ENCODE measurements at places on chromosomes 12 and 14. TPM values are rescaled to one million over a fixed set of nuclear protein-coding genes. Genes with fewer than 3 reads are reported as not detected.
A peak's percentile ranks its signal among the peaks of the same experiment; 100 is the strongest.

GRCh38 chr14:24071836-24072430 is 571 bp downstream of the CPNE6 start:
- no peak for DNase-seq

DNA sequence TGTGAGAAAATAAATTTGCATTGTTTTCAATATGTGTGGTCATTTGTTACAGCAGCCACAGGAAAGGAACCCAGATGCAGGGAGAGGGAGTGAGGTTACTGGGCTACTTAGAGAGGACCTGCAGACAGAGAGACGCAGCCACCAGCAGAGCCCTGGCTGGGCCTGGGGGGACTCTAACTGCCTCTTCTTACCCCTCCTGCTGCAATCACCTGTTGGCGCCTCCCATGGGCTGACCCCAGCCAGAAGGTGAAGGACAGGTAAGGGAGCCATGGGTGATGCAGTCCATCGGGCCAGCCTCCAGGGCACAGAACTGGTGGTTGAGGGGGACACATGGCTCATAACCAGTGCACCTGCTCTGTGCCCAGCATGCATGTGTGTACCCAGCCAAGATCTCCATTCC is 15.8 kb upstream of the RBM19 start:
- DNase-seq: no peak

DNA sequence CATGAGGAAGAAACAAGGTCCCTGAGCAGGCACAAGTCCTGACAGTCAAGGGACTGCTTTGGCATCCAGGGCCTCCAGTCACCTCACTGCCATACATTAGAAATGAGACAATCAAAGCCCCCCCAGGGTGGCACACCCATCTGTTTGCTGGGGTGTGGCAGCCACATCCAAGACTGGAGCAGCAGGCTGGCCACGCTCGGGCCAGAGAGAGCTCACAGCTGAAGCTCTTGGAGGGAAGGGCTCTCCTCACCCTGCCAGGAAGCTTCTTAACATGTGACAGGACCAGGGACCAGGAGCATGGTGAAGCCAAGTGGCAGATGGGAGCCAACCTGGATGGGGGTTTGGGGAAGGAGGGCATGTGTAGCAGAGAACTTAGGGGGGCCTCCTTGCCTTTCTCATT is 10.0 kb downstream of the CACNB3 start:
- no peak for DNase-seq

GRCh38 chr12:68901551-68901950 is 31.4 kb downstream of the CPM start:
- DNase-seq: peak; percentile 35

DNA sequence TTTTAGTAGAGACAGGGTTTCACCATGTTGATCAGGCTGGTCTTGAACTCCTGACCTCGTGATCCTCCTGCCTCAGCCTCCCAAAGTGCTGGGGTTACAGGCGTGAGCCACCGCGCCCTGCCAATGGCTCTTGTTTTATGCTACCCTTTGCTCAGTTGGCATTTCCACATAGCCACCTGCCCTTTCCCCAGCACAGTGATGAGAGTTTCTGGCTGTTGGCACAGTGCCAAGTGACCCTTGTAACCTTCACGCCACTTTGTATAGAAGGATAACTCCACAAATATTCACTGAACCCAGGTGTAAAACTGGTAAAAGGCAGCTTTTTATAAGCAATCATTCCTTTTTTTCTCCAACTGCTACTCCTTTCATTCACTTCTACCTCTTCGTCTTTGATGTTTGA is 18.5 kb upstream of the CCDC175 start:
- no peak for DNase-seq

DNA sequence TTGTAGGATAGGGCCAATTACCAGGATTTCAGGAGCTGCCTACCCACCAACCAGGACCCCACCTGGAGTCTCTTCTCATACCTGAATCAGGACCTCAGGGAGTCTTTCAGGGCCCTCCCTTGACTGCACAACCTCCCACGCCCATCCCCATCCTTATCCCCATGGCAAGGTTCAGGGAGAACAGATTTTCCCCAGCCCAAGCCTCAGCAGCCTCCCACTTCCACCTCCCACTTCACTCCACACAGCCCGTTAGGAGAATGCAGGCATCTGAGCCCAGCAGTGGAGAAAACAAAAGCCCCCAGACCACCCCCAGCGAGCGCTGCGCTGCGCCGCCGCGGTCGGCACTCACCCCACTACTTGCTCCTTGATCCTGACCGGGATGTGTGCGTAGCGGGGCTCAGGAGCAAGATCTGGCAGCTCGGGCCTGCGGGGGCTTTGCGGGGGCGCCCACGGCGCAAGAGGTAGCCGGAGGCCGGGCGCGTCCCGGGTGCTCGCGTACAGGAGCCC is 1.4 kb downstream of the B4GALNT1 start:
- no peak for DNase-seq

GRCh38 chr12:104002686-104003085 is 37.0 kb downstream of the TDG start:
- DNase-seq: no peak

DNA sequence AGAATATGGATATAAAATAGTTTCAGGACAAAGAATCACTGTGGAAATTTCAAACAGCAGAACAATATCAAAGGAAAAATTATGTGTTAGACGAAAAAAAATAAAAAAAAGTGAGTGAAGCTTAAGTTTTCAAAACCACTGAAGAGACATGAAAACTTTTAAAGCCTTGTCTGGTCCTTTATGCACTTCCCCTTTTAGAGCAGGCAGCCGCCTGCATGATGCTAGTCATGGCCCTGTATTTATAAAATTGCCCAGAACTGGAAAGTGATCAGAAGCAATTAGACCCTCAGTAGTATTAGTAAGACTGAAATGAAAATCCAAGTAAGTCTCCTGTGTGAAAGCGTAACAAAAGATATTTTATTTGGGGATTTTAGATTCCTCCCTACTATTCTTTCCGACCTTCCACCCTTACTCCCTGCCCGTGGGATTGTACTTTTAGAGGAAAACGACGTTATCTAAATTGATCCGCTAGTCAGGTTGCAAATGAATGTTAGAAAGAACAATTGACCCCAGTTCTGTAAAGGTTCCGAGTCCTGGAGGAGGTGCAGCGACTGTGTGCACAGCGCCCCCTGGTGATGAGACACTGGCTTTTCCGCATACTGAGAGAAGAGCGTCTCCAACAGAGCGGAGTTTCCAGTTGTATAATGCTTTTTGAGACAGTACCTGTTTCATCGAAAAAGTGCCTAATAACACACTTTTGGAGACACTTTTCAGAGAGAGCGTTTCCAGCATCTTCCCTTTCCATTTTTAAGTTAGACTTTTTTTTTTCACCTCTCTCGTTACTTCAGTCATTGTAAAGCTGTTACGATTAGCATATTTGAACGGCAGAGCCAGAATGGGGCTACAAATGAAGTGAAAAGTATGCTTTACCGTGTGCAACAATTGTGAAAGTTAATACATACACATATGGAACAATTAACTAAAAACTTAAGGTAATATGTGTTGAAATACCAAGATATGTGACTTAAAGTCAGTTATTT is 12.4 kb downstream of the MGST1 start:
- DNase-seq: peak; percentile 31

- peak; percentile 83 for DNase-seq
Measured at GRCh38 chr12:77943466-77943865, 112.8 kb downstream of the NAV3 start.

DNA sequence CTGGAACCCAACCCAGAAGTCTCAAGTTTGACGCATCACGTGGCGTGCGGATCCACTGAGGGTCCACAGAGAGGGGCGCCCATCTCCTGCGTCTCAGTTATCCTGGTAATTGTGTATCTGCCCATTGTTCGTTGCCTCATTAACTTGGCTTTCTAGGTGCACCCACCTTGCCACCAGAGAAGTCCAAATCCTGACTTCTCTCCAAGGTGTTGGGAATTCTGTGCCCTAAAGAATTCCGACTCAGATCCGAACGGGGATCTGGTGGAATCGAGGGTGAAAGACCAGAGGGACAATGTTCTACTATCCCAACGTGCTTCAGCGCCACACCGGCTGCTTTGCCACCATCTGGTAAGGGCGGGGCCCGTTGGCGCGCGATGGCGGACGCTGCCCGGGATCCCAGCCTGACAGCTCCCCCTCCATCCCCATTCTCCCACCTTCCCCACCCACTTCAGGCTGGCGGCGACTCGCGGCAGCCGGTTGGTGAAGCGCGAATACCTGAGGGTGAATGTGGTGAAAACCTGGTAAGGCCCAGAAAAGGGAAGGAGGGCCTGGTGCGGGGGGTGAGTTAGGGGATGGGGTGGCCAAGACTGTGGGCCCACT is 481 bp downstream of the REC8 start:
- no peak for DNase-seq

DNA sequence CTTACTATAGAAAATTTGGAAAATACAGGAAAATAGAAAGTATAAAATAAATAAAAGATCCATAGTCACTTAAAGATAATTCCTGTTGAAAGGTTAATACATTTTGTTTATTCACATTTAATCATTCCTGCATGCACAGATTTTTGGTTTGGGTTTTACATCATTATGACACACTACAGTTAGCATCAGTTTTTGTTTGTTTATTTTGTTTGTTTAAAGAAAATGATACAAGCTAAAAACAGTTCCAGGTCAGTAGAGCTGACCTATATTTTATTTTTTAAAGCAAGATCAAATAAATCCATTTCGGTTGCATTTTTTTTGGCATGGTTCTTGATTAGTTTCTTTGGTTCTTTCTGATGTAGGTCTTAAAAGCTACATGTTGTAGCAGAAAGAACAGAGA is 68.8 kb upstream of the CCDC91 start:
- no peak for DNase-seq

DNA sequence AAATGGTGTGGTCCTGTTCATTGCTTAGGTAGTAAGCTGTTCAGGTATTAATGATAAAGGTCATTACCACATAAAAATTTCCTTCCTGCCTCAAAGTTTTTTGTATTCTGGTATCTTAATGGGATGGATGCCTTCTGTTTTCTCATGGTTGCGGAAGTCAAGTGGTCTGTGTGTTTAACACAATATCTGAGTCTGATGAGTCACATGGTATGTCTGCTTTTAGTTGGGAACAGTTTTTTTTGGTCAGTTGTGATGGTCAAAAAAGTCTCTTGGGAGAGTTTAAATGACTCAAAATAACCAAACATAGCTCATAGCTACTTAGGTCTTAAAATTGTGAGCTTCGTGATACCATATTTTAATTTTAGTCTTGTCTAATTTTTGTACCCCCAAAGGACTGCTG is 40.7 kb downstream of the STK38L start:
- peak; percentile 10 for DNase-seq

DNA sequence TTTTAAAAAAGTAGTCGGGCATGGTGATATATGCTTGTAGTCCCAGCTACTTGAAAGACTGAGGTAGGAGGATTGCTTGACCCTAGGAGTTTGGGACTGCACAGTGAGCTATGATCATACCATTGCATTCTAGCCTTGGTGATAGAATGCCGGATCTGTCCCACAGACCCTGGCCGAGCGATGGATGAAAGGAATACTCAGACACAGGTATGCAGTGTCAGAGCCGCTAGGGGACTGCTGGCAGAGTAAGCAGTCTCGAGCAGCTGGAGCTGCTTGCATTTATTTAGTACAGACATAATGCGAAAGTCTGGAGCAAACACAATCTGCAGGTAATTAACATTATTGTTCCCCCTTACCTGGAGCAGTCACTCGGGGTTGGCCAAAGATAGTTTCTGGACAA is 18.6 kb downstream of the AICDA start:
- no peak for DNase-seq

PIWIL1 gene
- not detected for total RNA-seq

STAT6 gene
- total RNA-seq: 105 TPM

FLRT2 gene
- total RNA-seq: 1.9 TPM

CNOT2 gene
- total RNA-seq: 250 TPM

Measured in renal cortical epithelial cell (primary cell).